ENCODE measurements at places on chromosomes 6 and 20.

- peak; percentile 32 for DNase-seq
These were observed 78.7 kb upstream of the BTN3A2 start for GRCh38 chr6:26286168-26286877.

- DNase-seq: no peak
These were observed 2.1 kb downstream of the NFYA start for GRCh38 chr6:41074692-41075436.

DNA sequence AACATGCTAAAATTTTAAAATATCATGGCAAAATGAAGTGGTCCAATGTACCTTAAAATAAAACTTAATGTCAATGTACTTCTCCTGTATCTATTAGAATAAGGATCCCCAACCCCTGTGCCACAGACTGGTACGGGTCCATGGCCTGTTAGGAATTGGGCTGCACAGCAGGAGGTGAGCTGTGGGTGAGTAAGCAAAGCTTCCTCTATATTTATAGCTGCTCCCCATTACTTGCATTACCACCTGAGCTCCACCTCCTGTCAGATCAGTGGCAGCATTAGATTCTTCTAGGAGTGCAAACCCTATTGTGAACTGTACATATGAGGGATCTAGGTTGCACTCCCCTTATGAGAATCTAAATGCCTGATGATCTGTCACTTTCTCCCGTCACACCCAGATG is 86.0 kb downstream of the SLC16A10 start:
- DNase-seq: no peak

DNA sequence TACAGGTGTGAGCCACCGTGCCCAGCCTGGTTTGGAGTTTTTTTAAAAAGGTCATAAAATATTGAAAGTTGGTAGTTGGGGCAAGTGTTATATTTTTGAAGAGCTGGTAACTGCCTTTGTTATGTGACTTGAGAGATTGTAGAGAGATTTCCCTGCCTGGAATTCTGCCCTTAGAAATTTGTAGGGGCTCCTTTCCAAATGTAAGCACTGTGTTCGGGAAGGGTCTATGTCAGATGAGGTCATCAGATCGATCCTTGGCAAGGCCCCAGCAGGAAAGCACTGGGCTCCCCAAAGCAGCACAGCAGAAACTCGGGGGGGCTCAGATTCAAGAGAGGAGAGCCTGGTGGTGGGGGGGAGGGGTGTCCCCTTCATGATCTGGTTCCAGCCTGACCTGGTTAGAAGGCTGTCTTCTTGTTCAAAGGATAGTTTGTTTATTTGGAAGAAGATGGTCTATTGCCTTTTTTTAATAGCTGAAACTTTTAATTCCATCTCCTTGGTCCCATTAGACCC is 220.2 kb downstream of the UST start:
- DNase-seq: no peak

DNA sequence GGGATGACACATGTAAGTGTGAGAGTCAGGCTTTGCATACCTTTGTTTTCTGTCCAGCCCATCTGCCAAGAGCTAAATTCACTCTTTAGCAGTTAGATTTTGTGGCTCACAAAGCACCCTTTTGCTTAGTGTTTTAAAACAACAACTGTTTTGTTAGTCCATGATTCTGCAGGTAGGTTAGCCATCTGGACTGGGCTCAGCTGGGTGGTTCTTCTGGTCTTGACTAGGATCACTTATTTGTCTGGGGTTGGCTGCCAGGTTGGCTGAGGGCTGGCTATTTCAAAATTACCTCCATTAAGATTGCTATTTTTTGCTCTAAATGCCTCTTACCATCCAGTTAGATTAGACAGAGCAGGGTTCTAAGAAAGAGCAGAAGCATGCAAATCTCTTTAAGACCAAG is 489.3 kb downstream of the BTBD3 start:
- no peak for DNase-seq

DNA sequence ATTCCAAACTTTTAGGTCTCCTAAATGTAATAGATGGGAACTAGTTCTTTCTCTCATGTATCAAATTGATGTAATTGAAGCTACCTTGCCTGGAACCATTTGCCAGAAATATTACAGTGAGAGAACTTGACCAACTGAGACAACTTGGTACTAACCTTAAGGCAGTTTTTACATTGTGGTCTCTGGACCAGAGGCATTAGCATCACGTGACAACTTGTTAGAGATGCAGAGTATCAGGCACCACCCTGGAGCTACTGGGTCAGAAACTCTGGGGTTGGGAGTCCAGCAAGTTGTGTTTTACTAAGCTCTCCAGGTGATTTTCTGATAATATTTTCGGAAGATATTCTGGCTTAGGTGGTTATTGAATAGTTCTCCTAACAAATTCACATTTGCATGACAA is 982.1 kb upstream of the SLC35B3 start:
- no peak for DNase-seq

- DNase-seq: no peak
These were observed 83.4 kb upstream of the ASF1A start for GRCh38 chr6:118810420-118811027.

DNA sequence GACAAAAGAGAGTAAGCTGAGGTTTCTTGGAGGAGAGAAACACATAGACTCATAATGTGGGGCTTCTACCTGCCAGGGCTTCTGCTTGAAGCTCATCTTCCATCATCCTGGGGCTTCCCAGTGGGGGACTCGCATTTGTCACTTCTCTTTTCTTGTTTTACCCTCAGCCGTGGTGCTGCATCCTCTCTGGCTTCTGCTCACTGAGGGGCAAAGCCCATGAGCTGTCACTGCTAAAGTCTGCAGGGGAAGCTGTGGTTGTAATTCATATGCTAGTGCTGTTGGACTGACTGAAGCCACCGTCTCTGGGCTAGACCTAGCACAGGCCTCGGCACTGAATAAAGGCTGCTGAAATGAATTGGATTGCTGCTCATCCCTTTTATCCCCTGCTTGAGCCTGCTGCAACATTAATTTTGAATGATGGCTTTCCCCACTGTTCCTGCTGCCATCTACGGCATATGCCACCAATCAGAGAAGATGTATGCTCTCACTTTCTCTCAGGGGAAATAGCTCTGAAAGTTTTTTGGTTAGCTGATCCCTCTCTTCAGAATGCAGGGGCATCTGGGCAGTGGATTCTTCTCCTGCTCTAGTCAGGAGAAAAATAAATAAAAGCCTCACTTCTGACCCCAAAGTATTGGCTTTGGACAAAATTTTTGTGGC is 568.4 kb upstream of the MAP3K7 start:
- DNase-seq: no peak

- DNase-seq: no peak
These were observed 34.5 kb upstream of the PCMTD2 start for GRCh38 chr20:64220891-64221527.

- DNase-seq: no peak
These were observed 49.7 kb downstream of the OR2B2 start for GRCh38 chr6:27862396-27863066.

- DNase-seq: no peak
These were observed 100.8 kb downstream of the TNFAIP3 start for GRCh38 chr6:137967689-137968454.

- DNase-seq: no peak
These were observed 18.1 kb upstream of the ATRN start for GRCh38 chr20:3452690-3453089.

- DNase-seq: no peak
These were observed 30.2 kb downstream of the ZHX3 start for GRCh38 chr20:41287327-41287726.

GRCh38 chr6:14477559-14477958 is 360.0 kb downstream of the CD83 start:
- DNase-seq: no peak

DNA sequence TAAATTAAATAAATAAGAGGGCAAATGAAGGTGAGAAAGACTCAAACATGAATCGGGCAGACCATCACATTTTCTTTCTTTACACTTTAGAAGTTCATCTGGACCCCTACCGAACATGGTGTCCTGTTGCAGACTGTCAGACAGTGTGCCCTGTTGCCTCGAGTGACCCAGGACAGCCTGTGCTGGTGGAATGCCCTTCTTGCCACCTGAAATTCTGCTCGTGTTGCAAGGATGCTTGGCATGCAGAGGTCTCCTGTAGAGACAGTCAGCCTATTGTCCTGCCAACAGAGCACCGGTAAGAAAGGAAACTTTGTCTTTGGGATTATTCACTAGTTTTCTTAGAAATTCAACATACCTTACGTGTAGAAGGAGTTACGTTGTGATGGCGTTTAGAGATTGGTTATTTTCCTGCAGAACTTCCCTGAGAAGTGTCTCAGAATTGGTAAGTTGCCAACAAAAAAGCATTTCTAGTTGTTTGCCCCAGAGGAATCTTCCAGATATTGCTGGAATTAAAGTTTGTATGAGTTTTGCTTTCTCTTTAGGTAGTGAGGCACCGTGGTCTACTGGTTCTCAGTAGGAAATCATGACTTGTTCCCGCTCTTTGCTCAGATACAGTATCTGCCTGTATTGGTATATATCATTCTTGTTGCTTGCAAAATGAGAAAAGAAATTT is 70.1 kb downstream of the RNF144B start:
- no peak for DNase-seq

DNA sequence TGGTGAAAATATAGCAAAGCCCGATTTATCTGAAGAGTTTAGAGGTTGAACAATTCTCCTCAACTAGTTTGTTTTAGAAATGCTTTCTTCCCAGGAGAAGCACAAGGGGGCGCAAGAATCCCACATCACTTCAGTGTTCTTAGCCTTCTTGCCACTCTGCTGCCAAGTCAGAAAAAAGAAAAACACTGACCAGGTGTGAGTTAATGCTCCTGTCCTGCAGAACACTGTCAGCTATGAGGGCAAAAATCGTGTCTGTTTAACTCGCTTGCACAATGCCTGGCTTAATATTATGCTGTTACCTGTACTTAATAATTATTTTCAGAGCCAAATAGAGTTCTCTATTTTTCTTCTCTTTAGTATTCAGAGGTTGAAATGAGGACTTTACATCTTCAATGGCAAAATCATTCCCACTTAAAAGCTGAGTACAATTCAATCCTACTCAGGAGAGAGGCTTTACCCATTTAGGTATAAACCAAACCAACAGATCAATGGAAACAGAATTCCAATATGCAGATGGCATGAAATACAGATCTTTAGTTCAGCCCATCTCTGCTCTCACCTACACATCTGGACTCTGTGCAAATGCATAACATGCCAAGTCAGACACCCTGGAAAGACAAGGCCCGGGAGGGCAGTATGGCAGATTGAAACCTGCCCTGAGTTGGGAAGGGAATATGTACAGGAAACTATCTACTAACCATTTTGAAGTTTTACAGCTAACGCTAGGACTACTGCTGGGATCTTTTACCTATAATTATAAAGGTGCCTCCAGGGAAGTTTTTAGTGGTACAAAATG is 71.4 kb upstream of the TULP1 start:
- no peak for DNase-seq

DNA sequence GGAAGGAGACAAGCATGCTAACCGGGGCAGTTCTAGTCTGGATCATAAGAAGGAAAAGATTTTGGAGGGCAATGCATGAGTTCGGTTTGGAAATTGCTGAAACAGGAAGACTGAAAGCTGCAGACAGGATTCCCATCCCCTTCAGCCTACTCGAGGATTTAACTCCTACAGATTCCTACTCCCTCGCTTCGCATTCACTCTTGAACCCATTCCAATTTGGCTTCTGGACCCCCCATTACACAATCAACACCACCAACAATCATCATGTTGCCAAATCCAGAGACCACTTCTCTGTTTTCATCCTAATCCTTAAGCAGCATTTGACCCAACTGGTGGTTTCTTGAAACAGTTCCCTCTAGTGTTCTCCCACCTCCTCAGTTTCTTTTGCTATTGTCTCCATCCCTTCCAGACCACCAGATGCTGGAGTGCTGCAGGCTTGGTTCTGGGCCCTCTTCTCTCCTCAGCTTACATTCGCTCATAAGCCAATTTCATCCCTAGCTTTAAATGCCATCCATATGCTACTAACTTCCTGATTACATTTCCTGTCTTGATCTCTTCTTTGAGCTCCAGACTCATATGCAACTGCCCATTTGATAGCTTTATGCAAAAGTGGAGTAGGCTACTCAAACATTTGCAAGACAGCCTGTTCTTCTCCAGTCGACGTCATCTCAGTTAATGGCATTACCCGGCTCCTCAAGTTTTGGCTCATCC is 66.5 kb downstream of the DTNBP1 start:
- no peak for DNase-seq

DNA sequence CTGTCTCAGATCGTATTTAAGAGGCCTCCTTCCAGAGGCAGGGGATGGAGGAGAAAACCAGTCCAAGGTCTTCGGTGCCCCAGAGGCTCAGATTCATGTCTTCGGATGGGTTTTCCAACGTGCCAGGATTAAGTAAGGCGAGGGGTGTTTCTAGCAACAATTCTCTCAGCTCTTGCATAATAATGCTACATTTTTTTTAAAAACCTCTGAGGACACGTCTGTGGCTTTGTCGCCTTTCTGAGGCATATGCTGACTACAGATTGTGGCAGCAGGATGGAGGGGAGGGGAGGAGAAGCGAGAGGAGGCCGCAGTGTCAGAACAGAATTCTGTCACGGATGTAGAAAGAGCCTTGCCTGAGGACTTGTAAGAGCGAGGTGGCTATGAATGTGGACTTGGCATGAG is 17.7 kb upstream of the CCDC167 start:
- no peak for DNase-seq

- no peak for DNase-seq
These were observed 1353.9 kb upstream of the MAP3K7 start for GRCh38 chr6:91940801-91941200.

GRCh38 chr20:6265204-6265904 is 142.5 kb upstream of the FERMT1 start:
- peak; percentile 81 for DNase-seq

GRCh38 chr6:148700741-148701311 is 46.0 kb upstream of the UST start:
- DNase-seq: no peak

DNA sequence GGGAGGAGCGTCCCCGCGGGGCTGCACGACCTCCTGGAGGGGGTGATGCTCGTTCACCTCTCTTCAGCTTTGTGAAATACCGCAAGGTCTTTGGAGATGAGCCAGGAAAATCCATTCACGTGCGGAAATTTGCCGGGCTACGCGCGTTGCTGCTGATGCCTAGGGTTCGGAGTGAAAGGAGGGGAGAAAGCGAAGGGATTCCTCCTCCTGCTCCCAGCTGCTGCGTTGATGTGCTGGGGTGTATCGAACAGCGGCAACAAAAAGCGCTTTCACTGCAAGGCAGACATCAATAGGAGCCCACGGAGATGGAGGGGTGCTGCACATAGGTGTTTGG is 391 bp upstream of the B3GAT2 start:
- DNase-seq: no peak

- DNase-seq: no peak
These were observed 56.6 kb upstream of the SAMHD1 start for GRCh38 chr20:37007898-37008649.
